Colonic mucosa (tissue), 4 donors: ENCODE measurements at places on chromosomes 4 and X.
A peak's percentile ranks its signal among the peaks of the same experiment; 100 is the strongest.

GRCh38 chr4:120215350-120215749 lies 148.7 kb upstream of the MAD2L1 start:
- DNase-seq: no peak

GRCh38 chrX:121333942-121334341 lies 286.5 kb downstream of the GLUD2 start:
- DNase-seq: no peak

DNA sequence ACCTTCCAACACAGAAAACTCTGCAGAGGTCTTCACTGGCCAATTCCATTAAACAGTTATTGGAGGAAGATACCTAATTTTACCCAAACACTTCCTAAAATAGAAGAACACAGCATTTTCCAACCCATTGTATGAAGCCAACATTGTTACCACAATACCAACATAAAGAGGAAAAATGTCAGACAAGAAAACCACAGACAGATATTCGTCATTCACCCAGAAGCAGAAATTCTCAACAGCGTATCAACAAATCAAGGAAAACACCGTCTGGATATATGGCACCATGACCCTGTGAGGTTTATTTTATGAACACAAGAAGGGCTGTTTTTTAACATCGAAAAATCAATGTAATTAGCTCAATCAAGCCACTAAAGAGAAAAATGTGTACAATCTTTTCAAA lies 255.6 kb downstream of the ASMT start:
- no peak for DNase-seq

DNA sequence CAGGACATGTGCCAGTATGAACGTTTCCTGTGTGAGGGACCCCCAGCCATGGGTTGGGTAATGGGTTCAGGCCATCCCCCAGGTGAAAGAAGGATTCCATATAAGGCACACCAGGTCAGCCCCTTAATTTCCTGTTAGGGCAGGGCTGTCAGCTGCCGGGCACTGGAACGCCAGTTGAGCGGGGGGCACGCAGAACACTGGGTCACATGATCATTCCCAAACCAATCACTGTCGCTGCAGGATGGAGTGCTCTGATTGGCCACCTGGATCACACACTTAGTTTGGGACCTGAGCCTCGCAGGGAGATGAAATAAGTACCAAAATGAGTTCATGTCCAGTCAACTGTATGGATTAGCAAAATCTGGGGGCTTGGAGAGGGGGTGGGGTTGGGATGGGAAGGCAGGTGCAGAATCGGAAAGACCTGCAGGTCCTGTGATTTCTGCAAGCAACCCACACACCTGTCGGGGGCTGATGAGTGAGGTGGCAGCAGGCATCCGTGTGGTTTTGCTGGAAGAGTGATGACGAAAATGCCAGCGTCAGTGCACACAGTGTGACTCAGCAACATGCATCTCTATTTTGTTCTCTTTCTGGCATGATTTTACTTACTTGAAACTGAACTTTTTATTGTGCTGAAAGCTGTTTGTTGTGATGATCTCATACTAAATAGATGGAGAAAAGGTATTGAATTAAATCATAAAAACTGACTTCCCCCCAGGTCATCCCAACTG lies 32.2 kb downstream of the RNF212 start:
- DNase-seq: no peak

DNA sequence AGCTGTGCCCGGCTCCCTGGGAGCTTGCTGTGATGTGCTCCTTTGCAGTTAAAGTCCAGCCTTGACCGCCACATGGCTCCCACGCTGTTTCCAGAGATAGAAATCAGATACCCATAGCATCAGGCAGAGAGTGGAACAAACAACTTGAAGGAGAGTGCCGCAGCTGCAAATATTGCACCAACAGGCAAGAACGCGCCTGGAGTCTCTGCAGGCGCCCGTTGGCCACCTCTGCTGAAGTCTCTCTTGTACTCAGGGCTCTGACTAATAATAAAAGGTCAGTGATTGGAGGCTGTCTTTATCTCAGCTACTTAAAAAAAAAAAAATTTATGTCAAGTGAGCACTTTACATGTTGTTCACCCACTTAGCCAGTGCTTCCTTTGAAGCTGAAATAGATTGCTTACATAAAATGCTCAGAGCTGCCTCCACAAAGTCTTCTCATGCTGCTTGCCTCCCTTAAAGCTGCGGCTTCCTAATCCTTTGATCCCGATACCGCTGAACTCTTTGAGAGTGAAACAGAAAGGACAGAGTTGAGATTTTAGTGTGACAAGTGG lies 30.9 kb upstream of the TENM3 start:
- DNase-seq: no peak

GRCh38 chr4:73223258-73223650 lies 35.3 kb downstream of the ANKRD17 start:
- DNase-seq: no peak

DNA sequence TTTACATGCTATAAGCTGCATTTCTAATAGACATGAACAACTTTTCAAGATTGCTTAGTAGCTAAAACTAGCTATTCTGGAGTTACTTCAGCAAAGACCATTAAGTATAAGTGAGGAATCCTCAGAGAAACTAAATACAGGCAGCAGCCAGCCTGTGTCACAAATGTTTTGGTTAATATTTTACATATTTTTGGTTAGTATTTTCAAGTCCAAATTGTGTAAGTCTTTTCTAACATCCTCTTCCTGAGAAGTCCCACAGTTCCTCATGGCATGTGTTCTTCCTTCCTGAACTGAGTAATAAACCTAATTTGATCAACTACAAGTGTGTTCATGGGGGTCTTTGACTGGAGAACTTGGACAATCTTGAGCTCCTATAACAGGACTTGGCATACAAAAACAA lies 42.4 kb upstream of the MCF2 start:
- no peak for DNase-seq

- DNase-seq: peak; percentile 27
These were observed 705 bp downstream of the RPS6KA3 start for GRCh38 chrX:20265726-20266681.

DNA sequence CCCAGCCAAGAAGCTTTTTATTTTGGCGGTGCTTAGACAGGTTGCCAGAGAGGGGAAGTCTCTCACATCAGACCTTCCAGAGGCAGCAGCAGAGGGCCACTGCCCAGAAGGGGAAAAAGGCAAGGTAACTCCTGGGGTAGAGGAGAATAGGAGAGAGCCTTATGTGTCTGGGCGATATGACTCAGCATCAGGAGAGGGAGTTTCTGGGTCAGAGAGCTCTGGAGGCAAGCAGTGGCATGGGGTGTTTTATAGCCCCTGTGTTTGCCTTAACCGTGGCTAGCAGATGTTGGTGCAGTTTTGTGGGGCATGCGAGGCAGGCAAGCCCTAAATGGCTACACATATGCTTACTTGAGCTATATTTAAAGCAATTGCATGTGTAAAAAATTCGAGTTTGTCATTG lies 8.3 kb upstream of the ZXDB start:
- DNase-seq: no peak

GRCh38 chrX:9784332-9784731 lies 1.9 kb upstream of the SHROOM2 start:
- no peak for DNase-seq

DNA sequence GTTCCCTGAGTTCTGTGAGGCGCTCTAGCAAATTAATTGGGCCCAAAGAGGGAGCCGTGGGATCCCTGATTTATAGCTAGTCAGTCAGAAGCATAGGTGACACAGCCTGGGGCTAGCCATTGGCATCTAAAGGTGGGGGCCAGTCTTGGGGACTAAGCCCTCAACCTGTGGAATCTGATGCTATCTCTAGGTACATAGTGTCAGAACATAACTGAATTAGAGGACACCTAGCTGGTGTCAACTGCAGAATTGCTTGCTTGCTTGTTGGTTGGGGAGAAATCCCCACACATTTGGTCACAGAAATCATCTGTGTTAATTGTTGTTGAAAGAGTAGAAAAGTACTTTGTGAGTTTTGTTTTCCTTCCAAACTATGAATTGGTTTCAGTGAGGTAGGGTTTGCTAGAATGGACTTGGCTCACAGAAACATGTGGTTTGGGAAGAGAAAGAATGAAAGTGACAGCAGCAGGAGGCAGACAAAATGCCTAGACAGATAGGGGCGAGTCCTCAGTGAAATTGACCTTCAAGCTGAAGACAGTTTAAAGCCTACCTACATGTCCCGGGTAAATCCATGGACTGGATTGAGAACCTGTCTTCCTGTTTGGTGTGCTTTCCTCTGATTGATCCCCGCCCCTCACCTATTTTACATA lies 12.8 kb upstream of the GPR82 start:
- no peak for DNase-seq

- no peak for DNase-seq
These were observed 49.0 kb upstream of the TRAM1L1 start for GRCh38 chr4:117134386-117134785.

- DNase-seq: no peak
These were observed 42.1 kb downstream of the SLC9A7 start for GRCh38 chrX:46716796-46717195.

- no peak for DNase-seq
These were observed 176.9 kb downstream of the SLIT2 start for GRCh38 chr4:20428436-20429160.

DNA sequence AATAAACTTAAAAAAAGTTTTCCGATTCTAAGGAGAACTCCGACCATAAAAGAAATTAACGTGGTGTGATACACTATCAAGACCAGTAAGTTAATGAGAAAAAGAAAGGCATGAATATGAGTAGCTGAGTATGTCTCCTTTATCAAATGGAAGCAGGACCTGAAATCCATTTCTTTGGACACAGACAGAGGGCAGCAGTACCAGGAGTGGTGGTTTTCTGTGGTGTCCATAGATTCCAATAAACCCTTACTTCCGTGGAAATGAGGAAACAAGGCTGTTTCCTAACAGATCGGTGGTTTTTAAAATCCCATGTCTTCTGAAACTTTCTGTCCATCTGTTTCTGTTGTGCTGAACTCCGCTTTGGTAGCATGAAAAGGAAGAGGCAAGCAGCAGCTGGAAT lies 128.5 kb upstream of the TSPAN5 start:
- DNase-seq: no peak

- DNase-seq: peak; percentile 36
These were observed 139.4 kb upstream of the CPEB2 start for GRCh38 chr4:14862891-14863290.

DNA sequence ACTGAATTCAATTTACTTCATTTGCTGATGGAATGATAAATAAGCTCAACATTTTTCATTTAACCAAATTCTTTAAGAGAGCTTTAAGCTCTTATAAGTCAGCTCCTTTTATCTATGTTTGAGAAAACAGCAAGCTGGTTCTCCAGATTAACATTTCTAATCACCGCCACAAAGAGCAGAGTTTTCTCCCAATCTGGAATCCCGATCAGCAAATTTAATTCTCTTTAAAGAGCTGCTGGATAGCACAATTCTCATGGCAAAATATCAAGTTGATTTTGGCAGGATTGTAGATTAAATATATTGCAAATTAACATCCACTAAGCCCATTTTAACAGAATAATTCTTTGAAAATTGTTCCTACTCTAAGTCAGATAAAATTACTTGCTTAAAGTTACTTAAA lies 48.8 kb downstream of the RPS6KA3 start:
- no peak for DNase-seq

DNA sequence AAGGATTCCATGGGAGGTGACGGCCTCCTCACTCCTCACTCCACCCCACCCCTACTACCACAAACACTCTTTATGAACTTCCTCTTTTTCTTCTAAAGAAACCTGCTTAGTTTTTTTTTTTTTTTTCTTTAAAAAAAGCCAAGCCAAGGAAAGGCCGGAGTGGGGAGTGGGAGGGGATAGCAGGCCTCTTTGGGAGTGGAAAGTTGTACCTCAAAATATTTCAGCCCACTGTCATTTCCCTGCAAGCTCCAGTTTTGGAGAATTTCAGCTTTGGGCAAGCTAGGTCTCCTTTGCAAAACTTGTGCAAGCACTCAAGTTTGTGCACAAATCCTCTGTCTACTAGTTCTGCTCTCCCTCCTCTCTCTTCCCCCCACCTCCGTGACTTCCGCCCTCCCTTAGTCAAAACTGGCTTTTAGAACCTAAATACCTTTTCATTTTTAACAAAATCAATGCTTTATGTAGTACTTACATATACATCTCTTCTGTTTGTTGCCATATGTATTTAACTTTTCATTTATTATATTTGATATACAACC lies 512 bp upstream of the ANTXR2 start:
- no peak for DNase-seq
